ENCODE measurements at places on chromosomes 2 and 18.

DNA sequence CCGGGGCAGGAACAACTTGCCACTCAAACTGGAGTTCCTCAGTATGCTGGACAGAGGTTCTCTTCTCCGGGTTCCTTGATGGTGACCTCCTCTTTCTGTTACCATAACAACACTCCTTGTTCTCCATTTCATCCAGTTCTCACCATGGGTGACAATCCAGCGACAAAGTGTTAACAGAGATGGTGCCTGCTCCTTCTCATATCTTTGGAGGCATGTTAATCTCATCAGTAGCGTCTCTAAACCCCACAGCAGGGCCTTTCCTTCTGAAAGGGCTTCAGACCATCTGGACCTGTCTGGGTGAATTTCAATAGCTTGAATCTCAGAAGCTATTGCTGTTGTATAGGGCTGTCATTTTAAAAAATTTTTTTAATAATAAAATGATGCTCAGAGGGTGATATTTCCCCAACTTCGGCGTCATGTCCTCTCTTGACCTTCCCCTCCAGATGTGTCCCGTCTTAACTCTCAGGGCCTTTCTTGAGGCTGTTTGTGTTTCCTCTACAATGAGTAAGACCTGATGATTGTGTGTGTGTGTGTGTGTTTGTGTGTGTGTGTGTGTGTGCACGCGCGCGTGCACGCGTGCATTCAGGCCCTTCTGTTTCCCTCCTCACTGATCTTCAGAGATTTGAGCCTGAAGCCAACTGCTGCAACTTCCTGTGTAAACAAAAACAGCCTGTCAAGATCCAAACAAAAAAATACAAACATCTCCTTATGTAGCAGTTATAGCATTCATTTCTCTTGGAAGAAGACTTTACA lies 24.3 kb upstream of the CETN1 start:
- DNase-seq = no peak

GRCh38 chr2:75710577-75711253 lies at the start of gene GCFC2:
TSS of gene GCFC2 (minus strand) at chr2:75710915. CDS start at chr2:75710855, 60 bp downstream.
- DNase-seq = peak; percentile 42

GRCh38 chr2:112772911-112773475 lies 8.6 kb upstream of the CKAP2L start:
- no peak for DNase-seq

DNA sequence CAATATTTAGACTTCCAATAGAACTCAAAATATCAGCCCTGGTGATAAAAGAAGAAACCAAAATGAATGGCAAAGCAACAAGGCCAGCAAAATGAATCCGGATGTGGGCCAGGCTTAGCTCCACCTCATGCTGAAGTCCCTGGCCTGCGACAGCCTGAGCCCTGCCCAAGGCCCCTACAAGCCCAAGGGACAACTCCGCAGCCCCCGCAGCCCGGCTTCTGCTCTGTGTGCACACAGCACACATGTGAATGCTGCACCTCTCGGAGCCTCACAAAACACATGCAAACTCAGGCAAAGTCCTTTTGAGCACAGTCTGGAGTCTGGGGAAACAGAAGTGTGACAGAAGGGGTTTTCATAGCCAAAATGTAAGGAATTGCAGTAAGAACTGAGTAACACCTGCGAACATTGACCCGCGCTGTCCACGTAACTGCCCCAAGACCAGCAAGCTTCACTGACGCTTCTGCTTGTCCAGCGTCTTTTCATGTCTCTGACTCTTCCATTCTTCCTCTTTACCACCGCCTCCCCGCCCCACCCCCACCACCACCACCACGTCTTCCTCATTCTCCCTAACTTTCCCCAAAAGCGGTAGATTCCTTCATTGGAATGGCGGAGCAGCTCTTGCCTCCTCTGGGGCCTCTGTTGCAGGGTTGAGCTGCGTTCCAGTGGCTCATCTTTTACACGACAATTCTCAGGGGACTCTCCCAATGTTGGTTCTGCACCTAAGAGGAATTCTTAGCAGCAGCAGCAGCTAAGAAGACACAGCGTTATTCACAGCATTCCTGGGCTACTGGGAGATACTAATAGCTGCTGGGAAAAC lies 136.4 kb upstream of the COPS8 start:
- DNase-seq = no peak

GRCh38 chr2:44778671-44779476 lies 162.6 kb upstream of the SIX3 start:
- no peak for DNase-seq

- no peak for DNase-seq
Measured at GRCh38 chr2:46841621-46842020, 74.0 kb downstream of the MCFD2 start.

- DNase-seq = no peak
Measured at GRCh38 chr2:231666171-231667095, 41.9 kb upstream of the PTMA start.

All from cerebellar nuclear complex (tissue), 1 donor.